HEK293T (cell line): ENCODE measurements at places on chromosomes 13 and 19.

GRCh38 chr19:47529018-47529742 is 14.3 kb upstream of the NAPA start:
- DNase-seq, result no peak

DNA sequence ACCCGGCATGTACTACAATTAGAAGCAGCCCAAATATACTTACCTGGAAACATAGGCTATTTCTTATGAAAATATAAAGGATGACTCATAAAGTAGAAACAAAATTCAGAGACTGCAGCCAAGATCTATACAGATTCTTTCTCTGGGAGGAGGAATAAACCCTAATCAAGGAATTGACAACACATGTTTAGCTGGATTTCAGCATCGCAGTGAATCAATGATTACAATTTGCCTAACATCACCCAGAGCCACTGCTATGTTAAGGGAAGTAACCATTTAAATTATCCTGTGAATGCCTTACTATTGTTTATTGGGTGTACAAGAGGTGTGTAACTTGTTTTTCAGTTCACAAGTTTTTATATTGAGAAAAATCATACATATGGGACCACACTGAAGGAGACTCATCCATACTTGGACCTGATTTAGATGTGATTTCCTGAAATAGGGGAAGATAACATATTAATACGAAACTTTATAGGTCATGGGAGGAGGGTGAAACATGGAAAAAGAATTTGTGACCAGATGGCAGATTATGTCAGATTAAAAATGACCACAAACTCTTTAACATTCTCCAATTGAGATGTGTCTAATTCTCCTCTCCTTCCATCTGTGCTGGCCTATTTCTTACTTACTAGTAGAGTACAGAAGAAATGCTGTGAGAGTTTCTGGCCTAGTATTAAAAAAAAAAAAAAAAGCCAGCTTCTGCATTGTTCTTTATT is 1168.4 kb downstream of the SLITRK1 start:
- no peak for DNase-seq

GRCh38 chr13:70386919-70387318 is 278.7 kb upstream of the KLHL1 start:
- no peak for DNase-seq

- no peak for DNase-seq
Measured at GRCh38 chr19:28840891-28841290, 372.1 kb downstream of the UQCRFS1 start.

- no peak for DNase-seq
Measured at GRCh38 chr13:92158346-92158745, 759.9 kb downstream of the GPC5 start.

GRCh38 chr13:53907891-53908290 is 879.3 kb downstream of the OLFM4 start:
- peak; percentile 6 for DNase-seq

GRCh38 chr13:28337166-28338005 is 157.5 kb downstream of the FLT1 start:
- no peak for DNase-seq

GRCh38 chr13:112526146-112526853 is 61.7 kb downstream of the TUBGCP3 start:
- DNase-seq, result no peak

- DNase-seq, result peak; percentile 38
Measured at GRCh38 chr13:28495538-28496187, 735 bp upstream of the FLT1 start.

DNA sequence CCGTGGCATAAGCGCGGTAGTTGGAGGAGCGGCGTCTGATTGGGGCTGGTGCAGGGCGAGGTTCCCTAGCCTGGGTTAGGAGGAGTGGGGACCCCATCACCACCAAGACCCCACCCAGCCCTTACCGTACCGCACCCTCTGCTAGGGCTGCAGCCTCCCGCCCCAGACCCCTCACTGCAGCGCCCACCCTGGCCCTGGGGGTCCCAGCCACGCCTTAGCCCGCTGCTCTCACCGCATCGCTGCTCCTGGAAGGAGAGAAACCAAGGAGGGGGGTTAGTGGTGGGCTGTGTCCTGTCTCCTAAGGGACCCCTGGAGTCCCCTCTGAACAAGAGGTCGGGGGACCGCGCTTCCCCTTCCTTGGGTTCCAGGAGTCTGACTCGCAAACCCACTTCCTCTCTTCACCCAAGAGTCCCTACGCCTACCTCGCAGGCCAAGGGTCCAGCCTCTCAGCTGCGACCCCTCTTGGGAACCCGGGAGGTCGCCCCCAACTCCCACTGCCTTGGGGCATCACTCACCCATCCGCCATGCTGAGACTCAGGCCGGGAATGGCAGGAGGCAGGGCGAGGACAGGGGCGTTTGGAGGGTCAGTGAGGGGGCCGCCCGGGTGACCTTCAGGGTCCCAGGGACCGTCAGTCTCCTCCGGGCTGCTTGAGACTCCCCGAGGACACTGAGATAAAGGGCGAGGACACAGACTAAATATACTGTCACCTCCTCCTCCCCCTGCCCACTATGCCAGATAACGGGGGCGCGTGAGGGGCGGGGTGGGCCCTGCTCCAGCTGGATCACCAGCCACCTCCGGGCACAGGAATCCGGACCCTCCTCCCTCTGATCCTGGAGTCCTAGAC is at the start of gene TNNI3:
TNNI3 (minus strand) TSS at position 669 of the 845 bp plus-strand sequence; CDS start at position 526, 143 bp downstream.
- no peak for DNase-seq

DNA sequence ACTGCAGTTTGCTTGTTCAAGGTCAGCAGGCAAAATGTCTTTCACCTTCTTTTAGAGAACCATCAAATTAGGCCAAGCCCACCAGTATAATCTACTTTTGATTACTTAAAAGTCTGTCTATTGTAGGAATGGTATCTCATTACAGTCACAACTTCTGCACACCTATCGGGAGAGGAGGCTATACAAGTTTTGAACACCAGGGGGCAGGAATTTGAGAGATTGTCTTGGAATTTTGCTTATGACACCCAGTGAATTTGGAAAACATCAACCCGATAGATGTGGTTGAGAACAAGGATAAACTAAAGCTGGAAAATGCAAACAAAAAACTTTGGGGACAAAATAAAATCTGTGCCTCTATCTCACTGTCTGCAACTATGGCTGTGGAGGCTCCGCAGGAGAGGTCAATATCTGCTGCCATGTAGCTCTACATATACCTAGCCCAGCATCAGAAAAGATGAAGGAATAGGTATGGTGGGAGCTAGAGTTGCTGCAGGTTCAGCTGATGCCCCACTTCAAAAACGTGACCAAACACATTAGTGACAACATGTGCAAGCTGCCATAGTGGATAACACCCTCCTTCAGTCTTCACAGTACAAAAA is 1299.2 kb upstream of the SPRY2 start:
- peak; percentile 64 for DNase-seq

DNA sequence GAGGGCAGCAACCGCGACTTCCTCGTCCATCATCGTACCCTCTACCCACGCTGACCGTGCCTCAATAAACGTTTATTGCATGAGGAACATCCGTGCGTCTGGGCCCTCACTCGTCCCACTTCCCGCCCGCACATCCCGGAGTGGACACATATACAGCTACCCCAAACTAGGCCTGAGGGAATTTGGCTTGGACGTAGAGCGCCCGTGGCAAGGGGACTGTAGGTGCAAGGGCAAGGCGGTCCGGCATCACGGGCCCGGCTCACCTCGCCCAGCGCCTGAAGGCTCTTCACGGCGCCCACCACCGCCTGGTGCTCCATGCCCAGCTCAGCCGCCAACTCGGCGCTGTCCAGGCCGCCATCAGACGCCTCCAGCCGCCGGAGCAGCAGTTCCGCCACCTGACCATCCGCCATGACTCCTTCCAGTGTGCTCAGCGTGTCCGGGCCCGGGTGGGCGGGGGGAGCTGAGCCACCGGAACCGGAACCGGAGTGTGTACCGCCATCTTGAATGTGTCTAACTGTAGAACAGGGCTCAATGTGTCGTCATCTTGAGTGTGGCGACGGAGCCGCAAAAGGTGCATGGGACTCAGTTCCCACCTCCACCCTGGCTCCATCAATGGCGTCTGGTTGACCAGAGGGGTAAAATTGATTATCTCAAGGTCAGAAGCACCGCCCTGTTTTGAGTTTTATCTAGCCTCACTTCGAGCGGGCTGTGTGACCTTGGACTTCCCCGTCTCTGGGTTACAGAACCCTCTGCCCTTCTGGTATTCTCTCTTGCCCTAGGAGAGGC is at the start of gene FARSA:
FARSA (minus strand) TSS at position 425 of the 786 bp plus-strand sequence; CDS start at position 410, 15 bp downstream.
- DNase-seq, result peak; percentile 85

GRCh38 chr13:42466123-42466522 is 107.8 kb upstream of the TNFSF11 start:
- no peak for DNase-seq

DNA sequence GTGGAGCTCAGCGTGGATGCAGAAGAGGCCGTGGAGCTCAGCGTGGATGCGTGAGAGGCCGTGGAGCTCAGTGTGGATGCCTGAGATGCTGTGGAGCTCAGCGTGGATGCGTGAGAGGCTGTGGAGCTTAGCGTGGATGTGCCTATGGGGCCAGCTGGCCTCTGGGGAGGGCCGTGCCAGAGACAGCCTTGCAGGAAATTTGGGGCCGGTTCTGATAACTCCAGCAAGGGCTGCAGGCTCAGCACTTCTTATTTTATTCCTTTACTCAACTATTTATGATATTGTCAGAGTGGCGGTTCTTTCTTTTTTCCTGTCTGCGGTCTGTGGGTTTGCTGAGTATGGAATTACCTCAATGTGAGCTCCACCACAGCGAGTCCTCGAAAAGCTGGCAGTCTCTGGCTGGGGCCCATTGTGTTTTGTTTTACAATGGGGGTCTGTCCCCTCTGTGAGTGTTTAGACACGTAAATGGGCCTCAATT is 17.8 kb upstream of the TMEM255B start:
- no peak for DNase-seq

- no peak for DNase-seq
Measured at GRCh38 chr19:2812414-2813234, 7.0 kb upstream of the ZNF554 start.

DNA sequence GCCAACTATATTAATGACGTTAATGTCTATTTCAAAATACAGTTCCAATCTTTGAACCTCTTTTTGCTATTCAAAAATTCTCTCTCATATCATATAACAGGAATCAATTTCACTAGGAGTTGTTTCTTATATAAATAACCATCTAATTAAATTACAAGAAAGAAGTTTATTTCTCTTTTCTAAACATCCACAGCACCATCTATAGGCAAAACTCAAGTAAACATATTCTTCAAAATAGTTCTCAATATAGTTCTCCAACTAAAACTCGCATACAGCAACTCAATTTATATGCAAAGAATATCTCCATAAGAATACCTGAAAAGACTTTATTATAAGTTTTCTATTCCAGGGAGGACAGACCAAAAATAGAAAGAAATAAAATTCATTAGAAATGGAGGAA is 65.6 kb downstream of the RBM26 start:
- no peak for DNase-seq

DNA sequence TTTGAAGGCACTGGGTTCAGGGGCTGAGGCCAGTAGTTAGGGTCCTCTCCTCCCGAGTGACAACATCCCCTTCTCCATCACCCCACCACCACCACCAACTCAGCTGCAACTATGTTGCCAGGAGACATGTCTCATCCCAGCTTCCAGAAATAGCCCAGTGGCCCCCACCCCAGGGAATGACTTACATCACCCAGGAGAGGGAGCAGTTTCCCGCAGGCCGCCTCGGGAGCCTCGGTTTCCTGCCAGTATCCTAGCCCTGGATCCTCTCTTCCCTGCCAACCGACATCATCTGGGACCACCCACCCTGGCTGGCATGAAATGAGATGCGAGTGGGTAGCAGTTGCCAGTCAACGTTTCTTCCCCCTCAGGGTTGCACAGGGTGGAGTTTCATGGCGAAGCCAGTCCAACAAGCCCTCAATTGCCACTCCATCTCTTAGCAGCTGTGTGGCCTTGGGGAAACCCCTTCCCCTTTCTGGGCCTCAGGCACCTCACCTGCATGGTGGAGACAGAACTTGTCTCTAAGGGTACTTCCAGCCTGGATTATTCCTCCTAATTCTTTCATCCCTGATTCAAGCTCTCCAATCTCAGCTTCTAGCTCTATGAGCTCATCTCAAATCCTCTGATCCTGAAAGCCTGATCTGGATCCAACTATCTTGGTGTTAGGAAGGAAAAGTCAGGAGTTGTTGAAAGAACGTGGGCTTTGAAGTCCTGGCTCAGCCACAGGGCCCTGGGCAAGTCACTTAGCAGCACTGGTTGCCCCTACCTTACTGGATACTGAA is 3.9 kb upstream of the GSK3A start:
- peak; percentile 59 for DNase-seq
